Posterior vena cava (tissue), 2 donors: ENCODE measurements at places on chromosomes 2 and 18.

DNA sequence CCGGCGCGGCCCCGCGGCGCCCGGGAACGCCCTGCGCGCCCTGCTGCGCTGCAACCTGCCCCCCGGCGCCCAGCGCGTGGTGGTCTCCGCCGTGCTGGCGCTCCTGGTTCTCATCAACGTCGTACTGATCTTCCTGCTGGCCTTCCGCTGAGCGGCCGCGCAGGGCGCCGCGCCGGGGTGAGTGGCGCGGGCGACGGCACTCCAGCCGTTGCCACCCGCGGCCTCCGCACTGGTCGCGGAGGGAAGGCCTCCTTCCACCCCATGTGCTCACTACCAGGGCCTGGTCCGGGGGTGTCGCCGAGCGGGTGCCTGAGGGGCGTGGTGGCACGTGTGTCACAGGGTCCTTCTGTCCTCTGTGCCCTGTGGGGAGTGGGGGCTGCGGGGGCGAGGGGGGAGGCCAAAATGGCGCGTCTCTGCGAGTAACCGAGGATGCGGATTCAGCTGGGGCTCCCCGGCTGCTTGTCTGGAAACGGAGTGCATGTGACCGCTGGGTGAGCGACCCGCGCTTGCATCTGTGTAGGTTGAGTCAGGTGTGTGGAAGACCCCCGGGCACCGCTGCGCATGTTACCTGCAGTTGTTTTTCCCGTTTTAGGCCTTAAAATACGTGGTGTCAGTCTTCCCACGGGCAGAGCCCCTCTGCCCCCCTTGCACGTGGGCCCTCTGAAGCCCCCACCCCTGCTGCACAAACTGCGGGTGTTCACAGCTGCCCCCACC lies 58.0 kb downstream of the FAM168B start:
- DNase-seq, result peak; percentile 79

- no peak for DNase-seq
These were observed 78.8 kb upstream of the TFCP2L1 start for GRCh38 chr2:121363632-121364420.

DNA sequence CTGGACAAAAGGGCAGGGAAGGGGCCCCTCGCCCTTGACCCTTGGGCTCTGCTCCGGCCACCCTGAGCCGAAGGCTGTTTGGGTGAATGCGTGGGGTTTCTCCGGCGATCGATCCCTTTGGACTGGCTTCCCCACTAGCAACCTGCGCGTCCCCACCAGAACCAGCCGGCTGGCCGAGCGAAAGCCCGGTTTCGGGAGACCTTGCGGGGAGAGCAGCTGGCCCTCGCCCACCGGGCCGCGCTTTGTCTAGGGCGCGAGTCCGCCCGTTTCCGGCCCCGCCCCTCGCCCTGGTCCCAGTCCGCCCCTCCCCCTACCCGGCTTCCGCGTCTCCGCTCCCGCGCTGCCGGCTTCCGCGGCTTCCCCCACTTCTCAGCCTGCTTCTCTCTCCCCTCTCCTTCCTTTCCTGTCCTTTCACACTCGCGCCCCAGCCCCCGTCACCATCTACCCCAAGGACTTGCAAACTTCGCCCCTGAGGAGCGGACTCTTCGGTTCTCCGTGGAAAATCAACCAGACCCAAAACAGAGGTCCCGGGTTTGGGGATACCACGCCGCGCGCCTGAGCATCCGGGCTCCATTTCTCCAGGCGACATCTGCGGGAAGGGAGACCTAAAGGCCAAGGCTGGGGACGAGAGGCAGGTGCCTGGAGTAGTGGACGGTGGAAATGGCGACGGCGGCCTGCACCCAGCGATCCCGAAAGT lies 48.0 kb upstream of the ATP6V1B1 start:
- no peak for DNase-seq

DNA sequence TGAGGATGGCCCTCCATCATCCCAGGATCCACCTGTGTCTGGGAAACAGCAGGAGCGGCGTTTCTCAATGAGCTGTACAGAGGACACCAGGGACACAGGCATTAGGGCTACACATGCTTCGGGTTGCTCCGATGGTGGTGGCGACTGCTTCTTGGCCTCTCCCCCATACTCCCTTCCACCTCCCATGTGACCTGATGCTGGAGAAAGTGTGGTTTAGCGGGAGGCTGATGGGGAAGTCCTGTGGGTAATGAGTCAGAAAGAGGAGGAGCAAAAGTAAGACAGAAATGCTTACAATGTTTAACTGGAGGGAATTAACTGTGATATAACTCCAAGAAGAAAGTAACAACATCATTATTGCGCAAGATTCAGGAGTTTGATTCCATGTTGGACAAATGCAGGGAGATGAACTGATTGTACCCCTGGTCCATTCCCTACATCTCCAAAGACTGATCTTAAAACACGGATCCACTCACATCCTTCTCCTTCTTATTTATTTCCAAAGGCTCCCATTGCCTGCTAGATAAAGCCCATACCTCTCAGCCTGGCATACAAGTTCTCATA lies 186.6 kb downstream of the NRP2 start:
- no peak for DNase-seq

GRCh38 chr2:200670313-200670712 lies 84.5 kb downstream of the AOX1 start:
- DNase-seq, result no peak

DNA sequence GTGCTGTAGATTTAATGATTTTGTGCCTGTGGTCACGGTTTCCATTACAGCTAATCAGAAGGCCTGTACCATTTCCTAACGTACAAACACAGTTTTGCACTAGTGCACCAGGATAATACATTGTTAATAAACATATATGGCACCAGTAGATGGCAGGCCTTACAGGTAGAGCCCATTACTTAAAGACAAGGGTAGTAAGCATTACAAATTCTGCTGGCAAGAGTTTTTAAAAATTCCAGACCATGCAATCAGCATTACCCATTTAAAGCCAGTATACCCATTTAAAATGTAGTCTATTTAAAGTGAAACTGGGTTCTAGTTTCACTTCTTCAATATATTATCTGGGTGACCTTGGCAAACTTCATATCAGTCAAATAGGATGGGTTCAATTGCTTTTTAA lies 224.2 kb downstream of the NUP35 start:
- DNase-seq, result no peak

- no peak for DNase-seq
These were observed 156.4 kb upstream of the GALNT13 start for GRCh38 chr2:153715218-153715850.

- DNase-seq, result no peak
These were observed 142.3 kb downstream of the TANC1 start for GRCh38 chr2:159110784-159111183.

- DNase-seq, result no peak
These were observed 19.9 kb downstream of the RBMS1 start for GRCh38 chr2:160473468-160474318.

- DNase-seq, result no peak
These were observed 45.0 kb upstream of the EML4 start for GRCh38 chr2:42124011-42124785.

GRCh38 chr2:202006301-202006700 lies 27.4 kb upstream of the FZD7 start:
- no peak for DNase-seq

DNA sequence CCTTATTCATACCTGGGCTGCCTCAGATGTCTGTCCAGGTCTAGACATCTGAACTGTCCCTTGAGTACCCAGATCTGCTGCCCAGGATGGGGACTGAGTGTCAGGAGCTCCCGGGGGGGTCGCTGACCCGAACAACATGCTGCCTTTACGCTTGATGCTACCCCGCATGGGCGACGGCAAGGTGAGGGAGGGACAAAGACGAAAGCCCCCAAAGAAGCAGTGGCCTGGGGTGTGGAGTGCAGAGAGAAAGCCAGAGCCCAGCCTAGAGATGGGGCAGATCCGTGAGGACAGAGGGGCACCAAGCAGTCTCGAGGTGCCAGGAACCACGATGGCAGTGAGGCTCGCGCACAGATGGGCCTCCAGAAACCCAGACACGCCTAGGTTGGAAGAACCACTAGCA lies 234.7 kb downstream of the ATAD2B start:
- peak; percentile 70 for DNase-seq

DNA sequence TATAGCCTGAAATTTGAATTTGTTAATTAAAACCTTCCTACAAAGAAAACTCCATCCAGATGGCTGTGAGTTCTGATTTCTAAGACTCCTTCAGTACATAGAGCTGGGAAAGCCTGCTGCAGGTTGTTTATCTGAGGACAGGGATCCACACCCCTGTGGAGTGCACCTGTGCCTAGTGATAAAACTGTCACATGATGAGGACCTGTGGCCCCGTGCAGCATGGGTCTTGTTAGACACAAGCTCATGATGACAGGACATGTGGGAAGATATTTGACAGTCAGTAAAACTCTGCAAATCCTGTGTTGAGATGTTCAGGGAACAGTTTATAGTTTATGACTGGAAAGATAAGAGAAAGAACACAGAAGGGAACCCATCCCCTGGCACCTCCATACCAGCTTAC lies 133.2 kb upstream of the TMEM18 start:
- no peak for DNase-seq

- no peak for DNase-seq
These were observed 384.3 kb upstream of the LYPD1 start for GRCh38 chr2:133054297-133054696.

DNA sequence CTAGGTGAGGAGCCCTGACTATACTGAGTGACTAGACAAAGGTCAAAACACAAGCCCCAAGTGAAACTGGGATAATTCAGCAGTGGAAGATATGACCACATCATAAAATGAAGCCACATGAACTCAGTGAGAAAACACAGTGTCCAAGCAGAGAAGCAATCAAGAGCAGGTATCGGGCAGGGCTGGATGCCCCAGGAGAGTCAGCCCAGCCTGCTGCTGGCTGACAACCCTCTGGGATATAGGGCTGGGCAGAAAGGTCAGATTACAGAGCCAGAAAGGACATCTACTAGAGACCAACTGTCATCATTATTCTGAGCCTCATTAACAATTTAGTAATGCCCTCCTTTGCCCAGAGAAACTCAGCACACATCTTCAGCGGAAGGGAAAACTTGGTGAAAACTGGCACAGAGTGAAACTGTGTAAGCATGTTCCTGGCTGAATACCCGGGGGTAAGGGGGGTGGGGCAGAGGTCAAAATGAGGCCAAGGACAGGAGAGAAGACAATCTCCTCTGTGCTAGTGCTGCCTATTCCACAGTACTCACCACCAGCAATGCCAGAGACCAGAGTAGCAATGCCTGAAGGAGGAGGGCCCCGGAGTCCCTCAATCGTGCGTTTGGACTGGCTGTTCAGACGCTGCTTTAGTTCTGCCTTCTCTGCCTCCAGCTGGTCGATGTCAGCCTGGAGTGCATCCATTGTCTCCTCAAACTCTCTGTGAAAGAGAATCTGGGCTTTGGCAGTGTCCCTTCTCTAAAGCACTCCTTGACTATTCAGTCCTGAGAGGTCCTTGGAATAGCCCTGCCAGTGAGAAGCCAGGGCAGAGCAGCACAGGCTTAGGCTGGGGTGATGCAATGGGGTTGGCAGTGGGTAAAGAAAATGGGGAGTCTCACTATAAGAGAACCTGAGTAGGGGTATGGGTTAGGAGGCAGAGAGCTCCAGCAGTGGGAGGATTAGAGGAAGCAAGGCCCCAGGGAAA lies 15.3 kb downstream of the DCTN1 start:
- no peak for DNase-seq

- DNase-seq, result no peak
These were observed 253.6 kb downstream of the NBAS start for GRCh38 chr2:15307526-15307925.

DNA sequence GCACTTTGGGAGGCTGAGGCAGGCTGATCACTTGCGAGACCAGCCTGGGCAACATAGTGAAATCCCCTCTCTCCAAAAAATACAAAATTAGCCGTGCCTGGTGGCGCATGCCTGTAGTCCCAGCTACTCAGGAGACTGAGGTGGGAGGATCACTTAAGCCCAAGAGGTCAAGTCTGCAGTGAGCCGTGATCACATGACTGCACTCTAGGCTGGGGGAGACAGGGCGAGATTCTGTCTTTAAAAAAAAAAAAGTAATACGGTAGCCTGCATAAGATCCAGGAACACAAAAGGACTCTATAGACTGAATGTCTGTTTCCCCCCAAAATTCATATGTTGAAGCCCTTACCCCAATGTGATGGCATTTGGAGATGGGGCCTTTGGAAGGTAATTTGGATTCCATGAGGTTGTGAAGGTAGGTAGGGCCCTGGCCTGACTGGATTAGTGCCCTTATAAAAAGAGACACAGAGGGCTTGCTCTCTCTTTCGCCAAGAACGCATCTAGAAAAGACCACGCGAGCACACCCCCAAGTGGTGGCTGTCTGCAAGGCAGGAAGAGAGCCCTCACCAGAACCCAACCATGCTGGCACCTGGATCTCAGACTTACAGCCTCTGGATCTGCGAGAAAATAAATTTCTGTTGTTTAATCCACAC lies 17.0 kb downstream of the MBOAT2 start:
- DNase-seq, result no peak

DNA sequence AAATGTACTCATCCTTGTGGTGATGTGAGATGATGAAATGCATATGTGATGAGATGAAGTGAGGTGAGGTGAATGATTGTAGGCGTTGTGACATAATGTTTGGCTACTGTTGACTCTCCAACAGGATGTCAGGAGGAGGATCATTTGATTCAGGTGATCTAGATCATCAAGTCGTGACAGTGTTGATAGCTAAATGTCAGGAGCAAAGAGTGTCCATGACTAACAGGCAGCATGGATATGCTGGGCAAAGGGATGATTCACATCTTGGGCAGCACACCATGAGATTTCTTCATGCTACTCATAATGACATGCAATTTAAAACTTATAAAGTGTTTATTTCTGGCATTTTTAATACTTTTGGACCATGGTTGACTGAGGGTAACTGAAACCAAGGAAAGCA lies 40.2 kb upstream of the UBXN4 start:
- DNase-seq, result no peak

GRCh38 chr18:24300703-24301102 lies 96.9 kb downstream of the OSBPL1A start:
- no peak for DNase-seq

GRCh38 chr18:23250893-23251656 lies 115.8 kb downstream of the CABLES1 start:
- DNase-seq, result peak; percentile 90

- DNase-seq, result no peak
These were observed 3.3 kb upstream of the WDR75 start for GRCh38 chr2:189437926-189438325.

- DNase-seq, result no peak
These were observed 226.1 kb upstream of the SH3BP4 start for GRCh38 chr2:234725528-234726264.

- no peak for DNase-seq
These were observed 80.5 kb downstream of the DTNB start for GRCh38 chr2:25592766-25593292.

DNA sequence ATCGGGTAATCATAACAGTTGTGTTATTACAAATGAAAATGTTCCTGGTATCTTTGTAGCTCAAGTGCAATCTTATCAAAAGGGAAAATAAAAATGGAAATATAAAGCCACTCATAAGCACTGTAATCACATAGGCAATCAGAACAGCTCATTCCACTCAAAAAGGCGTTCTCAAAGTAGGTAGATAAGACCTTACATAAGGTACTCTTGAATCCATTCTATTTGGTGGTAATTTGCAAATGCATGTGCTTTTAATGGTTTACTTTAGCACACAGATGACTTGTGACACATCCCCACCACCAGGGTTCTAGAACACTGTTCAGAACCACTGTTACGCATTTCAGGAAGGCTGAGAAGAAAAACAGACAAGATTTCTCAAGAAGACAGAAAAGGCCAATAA lies 86.7 kb upstream of the NARS1 start:
- no peak for DNase-seq

GRCh38 chr2:16952368-16952767 lies 286.7 kb upstream of the CYRIA start:
- DNase-seq, result no peak

GRCh38 chr2:124774781-124775180 lies 749.7 kb downstream of the CNTNAP5 start:
- no peak for DNase-seq
